ENCODE measurements at places on chromosomes 16 and 17. TPM values are rescaled to one million over a fixed set of nuclear protein-coding genes. Genes with fewer than 3 reads are reported as not detected.

DNA sequence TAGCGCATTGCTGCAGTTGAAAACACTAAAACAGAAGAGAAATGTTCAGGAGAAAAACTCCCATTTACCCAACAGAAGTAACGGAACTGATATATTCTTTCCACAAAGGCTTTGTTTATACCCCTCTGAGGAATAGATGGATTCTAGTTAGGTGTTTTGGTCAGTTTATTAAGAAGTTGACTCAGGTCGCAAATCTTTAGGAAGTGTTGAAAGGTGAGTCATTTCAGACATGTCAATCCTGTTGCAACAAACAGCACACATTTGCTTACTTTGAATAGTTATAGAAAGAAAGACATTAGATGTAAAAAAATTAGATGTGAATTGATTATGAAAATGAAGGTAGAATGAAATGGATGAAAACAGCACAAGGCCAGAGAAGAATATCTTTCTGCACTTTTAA, 941.0 kb downstream of the KCNJ2 start:
- H3K27ac ChIP-seq = no peak overlapping the region
- no peaks in the 10 kb centered on the region for H3K36me3 ChIP-seq
- no peak for DNase-seq
- peaks cover 5% of the 10 kb centered on the region for H3K4me1 ChIP-seq
- no peak overlapping the region for H3K4me3 ChIP-seq
- peaks cover 17% of the 10 kb centered on the region for H3K27me3 ChIP-seq

SKAP1 gene
- 0.79 TPM for total RNA-seq

DNA sequence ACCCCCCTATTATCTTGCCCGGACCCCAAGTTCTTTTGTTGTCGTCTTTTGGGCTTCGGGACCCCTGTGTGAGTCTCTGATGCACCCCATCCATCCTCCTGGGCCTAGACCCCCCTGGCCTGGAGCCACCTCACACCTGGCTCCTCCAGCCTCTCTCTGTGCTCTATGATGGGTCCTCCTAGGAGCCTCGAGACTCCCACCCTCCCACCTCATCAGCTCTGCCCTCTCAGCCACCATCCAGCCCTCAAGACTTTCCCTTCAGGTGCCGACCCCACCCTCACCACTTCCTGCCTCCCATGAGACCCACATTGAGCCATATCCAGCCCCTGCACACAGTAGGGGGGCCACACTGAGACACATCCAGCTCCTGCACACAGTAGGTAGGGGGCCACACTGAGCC, 8.7 kb upstream of the ATP2A3 start:
- peaks cover 23% of the 10 kb centered on the region for H3K27me3 ChIP-seq
- no peaks in the 10 kb centered on the region for H3K4me1 ChIP-seq
- DNase-seq = no peak
- H3K36me3 ChIP-seq = no peaks in the 10 kb centered on the region

IL17C gene
- not detected for total RNA-seq

WNT3 gene
- 47.7 TPM for total RNA-seq

OSGIN1 gene
- total RNA-seq = 15.5 TPM

DNA sequence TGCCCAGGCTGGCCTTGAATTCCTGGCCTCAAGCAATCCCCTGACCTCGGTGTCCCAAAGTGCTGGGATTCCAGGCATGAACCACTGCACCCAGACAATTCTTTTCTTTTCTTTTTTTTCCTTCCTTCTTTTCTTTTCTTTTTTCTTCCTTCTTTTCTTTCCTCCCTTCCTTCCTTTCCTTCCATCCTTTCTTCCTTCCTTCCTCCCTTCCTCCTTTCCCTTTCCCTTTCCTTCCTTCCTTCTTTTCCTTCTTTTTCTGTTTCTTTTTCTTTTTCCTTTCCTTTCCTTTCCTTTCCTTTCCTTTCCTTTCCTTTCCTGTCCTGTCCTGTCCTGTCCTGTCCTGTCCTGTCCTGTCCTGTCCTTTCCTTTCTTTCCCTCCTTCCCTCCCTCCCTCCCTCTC, 44.6 kb downstream of the PLCG2 start:
- H3K4me1 ChIP-seq = peaks cover 5% of the 10 kb centered on the region
- H3K4me3 ChIP-seq = no peak overlapping the region
- H3K36me3 ChIP-seq = no peaks in the 10 kb centered on the region
- H3K27ac ChIP-seq = peak overlapping the region; percentile 76
- DNase-seq = no peak

GRCh38 chr16:6967796-6968320, 364.8 kb upstream of the RBFOX1 start:
- H3K4me1 ChIP-seq = no peaks in the 10 kb centered on the region
- H3K36me3 ChIP-seq = no peaks in the 10 kb centered on the region
- H3K27me3 ChIP-seq = peaks cover 22% of the 10 kb centered on the region
- no peak overlapping the region for H3K4me3 ChIP-seq

NECAB2 gene
- total RNA-seq = 6.5 TPM

CACNA1H gene
- total RNA-seq = 38.1 TPM

DNA sequence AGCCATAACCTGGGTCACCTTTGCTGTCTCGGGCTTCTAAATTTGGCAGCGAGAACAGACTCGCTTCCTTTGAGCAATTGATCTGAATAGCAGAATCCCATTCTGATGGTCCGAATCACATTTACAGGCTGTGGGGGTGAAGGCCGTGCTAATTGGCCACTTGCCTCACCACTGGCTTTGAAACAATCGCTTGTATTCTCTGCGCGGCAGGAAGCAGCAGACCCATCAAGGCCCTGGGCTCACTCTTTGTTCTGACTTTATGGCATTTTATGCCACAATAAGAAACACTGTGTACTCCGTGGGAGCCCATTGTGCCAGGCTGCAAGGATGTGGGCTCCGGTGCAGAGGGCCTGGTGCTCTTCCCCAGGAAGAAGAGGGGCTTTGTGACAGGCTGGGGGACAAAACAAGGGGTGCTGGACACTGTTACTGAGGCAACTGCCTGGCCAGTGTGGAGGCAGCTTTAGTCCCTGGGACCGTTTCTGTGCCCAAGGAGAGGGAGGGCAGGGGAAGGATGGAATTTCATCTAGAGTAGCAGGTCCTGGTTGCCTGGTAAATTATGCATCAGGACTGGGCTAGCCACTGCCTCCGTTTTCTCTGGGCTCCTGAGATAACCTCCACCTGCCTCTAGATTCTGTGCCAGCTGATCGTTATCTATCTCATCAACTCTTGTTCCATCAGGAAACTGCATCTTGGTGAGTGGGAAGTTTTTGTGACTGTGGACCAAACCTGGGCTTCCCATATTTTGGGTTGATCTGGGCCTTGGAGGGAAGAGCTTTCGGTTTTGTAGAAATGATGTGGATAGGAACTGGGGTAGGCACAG, 78.5 kb downstream of the MRC2 start:
- peak overlapping the region; percentile 89 for H3K4me3 ChIP-seq
- H3K36me3 ChIP-seq = no peaks in the 10 kb centered on the region
- no peak for DNase-seq
- H3K27ac ChIP-seq = peak overlapping the region; percentile 34
- peaks cover 28% of the 10 kb centered on the region for H3K27me3 ChIP-seq

G6PC1 gene
- total RNA-seq = 1.5 TPM

- H3K36me3 ChIP-seq = no peaks in the 10 kb centered on the region
- no peaks in the 10 kb centered on the region for H3K27me3 ChIP-seq
- no peak overlapping the region for H3K4me3 ChIP-seq
- peaks cover 15% of the 10 kb centered on the region for H3K4me1 ChIP-seq
- H3K27ac ChIP-seq = no peak overlapping the region
Observed at GRCh38 chr16:57614536-57614935, 13.9 kb upstream of the ADGRG1 start.

DNA sequence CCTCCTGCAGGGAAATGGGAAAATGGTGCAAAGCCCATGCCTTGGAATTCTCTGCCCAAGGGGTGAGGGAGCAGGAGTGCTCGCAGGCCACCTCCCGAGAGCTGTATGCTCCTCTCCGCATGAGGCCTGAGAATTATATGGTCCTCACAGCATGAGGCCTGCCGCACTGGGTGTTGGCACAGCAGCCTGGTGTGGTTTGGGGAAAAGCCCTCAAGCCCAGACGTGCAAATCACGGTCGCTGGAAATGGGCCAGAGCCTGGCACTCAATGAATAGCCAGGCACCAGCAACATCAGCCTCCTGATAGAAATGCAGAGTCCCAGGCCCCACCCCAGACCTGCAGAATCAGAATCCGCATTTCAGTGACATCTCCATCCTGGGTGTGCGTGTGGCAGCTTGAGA, 156.4 kb upstream of the FOXF1 start:
- peaks cover 70% of the 10 kb centered on the region for H3K27me3 ChIP-seq
- DNase-seq = no peak
- H3K27ac ChIP-seq = no peak overlapping the region
- H3K36me3 ChIP-seq = no peaks in the 10 kb centered on the region
- peaks cover 18% of the 10 kb centered on the region for H3K4me1 ChIP-seq

ASPHD1 gene
- total RNA-seq = 7.8 TPM

- DNase-seq = no peak
- H3K27me3 ChIP-seq = no peaks in the 10 kb centered on the region
- H3K4me3 ChIP-seq = peak overlapping the region; percentile 74
- H3K4me1 ChIP-seq = peaks cover 66% of the 10 kb centered on the region
- no peaks in the 10 kb centered on the region for H3K36me3 ChIP-seq
- peak overlapping the region; percentile 74 for H3K27ac ChIP-seq
Observed at GRCh38 chr17:72338847-72339790, 218.3 kb downstream of the SOX9 start.

GRCh38 chr16:720990-721764, at the start of gene ANTKMT:
ANTKMT (plus strand) TSS chr16:721146; CDS start chr16:721275, 129 bp downstream.
- peaks cover 11% of the 10 kb centered on the region for H3K4me1 ChIP-seq
- peak; percentile 91 for DNase-seq
- H3K27me3 ChIP-seq = no peaks in the 10 kb centered on the region
- no peaks in the 10 kb centered on the region for H3K36me3 ChIP-seq
- peak within 1 kb of the TSS; percentile 84 for H3K4me3 ChIP-seq

CLEC16A gene
- total RNA-seq = 33.4 TPM

- H3K4me1 ChIP-seq = peaks cover 31% of the 10 kb centered on the region
- H3K27me3 ChIP-seq = no peaks in the 10 kb centered on the region
- H3K27ac ChIP-seq = peak within 1 kb of the TSS; percentile 99
- peak within 1 kb of the TSS; percentile 100 for H3K4me3 ChIP-seq
Observed at GRCh38 chr17:28661635-28662526, at the start of the genes SDF2 and SUPT6H. SDF2 (minus strand) TSS chr17:28661906; CDS start chr17:28661876, 30 bp downstream. SUPT6H (plus strand) TSS chr17:28662205; CDS start chr17:28673402, 11,197 bp downstream.

KRT27 gene
- total RNA-seq = not detected

GRCh38 chr17:8029121-8029520, 9.7 kb upstream of the ALOX15B start:
- H3K27me3 ChIP-seq = peaks cover 32% of the 10 kb centered on the region
- no peaks in the 10 kb centered on the region for H3K4me1 ChIP-seq
- no peak for DNase-seq
- no peaks in the 10 kb centered on the region for H3K36me3 ChIP-seq
- H3K4me3 ChIP-seq = no peak overlapping the region

GRCh38 chr17:58358408-58359172, 6.6 kb upstream of the SUPT4H1 start:
- DNase-seq = no peak
- H3K4me3 ChIP-seq = no peak overlapping the region
- no peaks in the 10 kb centered on the region for H3K36me3 ChIP-seq
- no peaks in the 10 kb centered on the region for H3K27me3 ChIP-seq
- H3K27ac ChIP-seq = no peak overlapping the region

DNA sequence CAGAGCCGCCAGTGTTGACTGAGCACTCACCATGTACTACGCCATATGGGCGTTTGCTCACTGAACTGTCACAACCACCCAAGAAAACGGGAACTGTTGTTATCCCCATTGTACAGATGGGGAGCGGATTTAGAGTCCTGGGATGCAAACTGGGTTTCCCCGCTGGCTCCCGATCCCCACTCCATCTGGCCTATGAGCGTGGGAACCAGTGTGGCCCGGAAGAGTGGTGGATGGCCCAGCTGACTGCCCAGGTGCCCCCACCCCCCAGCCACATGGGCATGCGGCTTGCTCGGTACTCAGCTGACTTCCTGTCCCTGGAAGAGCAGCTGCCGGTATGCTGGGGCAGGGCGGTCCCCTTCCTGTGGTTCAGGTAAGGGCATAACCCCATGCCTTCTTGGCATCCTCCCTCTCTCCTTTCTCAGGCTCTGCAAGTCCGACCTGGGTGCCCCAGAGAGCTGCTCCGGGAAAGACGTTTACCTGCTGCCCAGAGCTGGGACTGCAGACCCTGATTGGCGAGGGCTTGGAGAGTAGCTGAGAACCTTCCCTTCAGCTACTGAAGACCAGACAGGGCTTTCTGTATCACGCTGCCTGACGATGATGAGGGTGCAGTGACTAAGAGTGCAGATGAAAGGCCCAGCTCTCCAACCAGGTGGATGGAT, 16.2 kb downstream of the SOCS3 start:
- no peak for DNase-seq
- no peaks in the 10 kb centered on the region for H3K36me3 ChIP-seq
- H3K27ac ChIP-seq = no peak overlapping the region

TBC1D3 gene
- not detected for total RNA-seq

DNA sequence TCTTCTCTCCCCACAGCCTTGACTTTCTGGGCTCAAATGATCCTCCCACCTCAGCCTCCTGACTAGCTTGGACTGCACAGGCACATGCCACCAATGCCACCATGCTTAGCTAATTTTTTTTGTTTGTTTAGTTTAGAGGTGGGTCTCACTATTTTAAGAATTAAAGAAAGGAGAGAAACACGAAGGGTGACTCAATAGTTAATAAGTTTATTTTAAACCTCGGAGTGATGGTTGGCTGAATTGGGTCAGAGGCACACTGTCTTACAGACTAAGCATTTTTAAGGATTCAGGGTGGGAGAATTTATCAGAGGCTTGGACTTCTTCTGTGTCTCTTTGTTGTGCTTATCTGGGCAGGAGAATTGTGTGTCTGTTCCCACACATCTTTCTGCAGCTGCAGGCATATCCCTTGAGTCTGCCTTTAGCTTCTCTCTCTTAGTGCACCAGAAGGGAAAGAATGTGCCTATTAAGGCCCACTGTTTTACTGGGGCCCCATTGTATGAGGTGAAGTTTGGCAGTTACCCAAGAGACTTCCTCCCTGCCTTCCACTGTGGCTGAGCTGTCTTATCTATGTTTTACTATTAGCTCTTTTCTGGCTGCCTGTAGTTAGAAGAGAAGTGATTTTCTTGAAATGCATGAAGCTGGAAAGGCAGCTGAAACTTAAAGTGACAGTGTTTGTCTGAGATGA, 2172.0 kb downstream of the TP53TG3F start:
- H3K27ac ChIP-seq = no peak overlapping the region
- H3K4me3 ChIP-seq = no peak overlapping the region
- H3K4me1 ChIP-seq = no peaks in the 10 kb centered on the region
- H3K36me3 ChIP-seq = no peaks in the 10 kb centered on the region

HCRT gene
- not detected for total RNA-seq

IGSF6 gene
- not detected for total RNA-seq

ADGRG3 gene
- total RNA-seq = not detected

DNA sequence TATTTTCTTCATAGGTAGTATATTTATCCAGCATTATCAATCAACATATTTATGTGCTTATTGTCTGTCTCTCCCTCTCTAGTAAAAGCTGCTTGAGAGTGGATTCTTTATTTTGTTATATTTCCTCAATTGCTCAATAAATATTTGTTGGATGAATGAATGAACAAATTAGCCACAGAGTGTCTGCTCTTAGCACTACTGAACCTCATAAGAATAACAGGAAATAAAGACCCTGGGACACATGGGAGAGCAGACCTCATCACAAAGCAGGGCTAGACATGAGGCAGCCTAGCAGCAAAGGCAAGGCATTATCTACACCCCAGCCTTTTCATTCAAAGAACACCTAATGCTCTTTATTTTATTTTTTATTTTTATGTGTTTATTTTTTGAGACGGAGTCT, 34.9 kb upstream of the TANC2 start:
- no peak for DNase-seq
- peaks cover 9% of the 10 kb centered on the region for H3K4me1 ChIP-seq
- peaks cover 2% of the 10 kb centered on the region for H3K27me3 ChIP-seq
- no peaks in the 10 kb centered on the region for H3K36me3 ChIP-seq
- H3K27ac ChIP-seq = no peak overlapping the region
- no peak overlapping the region for H3K4me3 ChIP-seq

KRT15 gene
- total RNA-seq = 840 TPM

ADAMTS18 gene
- 5.5 TPM for total RNA-seq

Data from type B pancreatic cell (in vitro differentiated cells).